ENCODE measurements at places on chromosomes 11 and 22. TPM values are rescaled to one million over a fixed set of nuclear protein-coding genes. Genes with fewer than 3 reads are reported as not detected.

DNA sequence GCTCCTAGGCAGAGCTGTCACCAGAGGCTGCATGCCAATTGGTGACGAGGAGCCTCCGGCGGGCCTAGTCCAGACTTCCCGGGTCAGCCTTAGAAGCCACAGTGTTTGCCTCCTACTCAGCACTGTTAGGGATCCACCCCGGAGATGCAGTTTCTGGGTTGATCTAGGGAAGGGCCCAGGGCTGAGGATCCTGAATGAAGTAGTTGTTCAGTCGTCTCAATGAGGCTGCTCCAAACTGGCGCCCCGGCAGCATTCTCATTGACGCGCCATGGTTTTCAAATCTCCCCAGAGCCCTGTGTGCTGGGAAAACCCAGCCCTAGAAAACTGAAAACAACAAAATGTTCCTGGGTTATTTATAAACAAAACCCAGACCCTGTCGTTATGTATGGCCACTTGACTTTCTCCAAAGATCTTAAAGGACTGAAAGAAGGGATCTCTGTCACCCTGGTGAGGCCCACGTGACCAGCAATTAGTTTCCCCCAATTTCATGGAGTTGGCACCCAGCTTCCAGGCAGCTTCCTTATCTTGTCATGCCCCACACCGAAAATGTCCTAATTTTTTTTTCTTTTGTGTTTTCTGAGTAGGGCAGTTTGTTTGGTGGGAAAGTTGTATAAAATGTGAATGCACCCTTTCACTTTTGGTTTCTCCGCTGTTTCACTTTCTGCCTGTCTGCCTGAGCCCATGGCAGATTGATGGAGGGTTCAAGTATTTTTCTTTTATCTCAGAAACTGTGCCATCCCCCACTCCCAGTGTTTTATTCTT lies 2.0 kb upstream of the EHD1 start:
- no peak for DNase-seq
- H3K4me3 ChIP-seq: no peak overlapping the region
- H3K27ac ChIP-seq: no peak overlapping the region

DNA sequence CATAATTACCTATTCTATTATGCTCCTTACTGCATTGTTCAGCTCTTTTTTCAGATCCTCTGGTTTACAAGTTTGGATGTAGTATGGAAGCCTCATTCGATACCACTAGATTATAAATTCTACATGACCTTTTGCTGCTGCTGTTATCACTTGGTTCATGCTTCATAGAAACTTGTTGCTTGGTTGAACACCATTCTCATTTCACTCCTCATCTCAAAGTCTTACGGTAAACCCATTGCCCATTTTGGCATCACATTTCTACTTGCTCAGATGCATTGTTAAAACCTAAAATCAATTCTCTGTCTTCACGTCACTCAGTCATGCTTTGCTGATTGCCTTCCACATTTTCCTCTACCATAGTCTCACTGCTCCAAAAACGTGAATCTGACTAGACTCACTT lies 155.5 kb upstream of the DDI1 start:
- H3K4me3 ChIP-seq: no peak overlapping the region
- H3K4me1 ChIP-seq: no peaks in the 10 kb centered on the region
- H3K27me3 ChIP-seq: no peaks in the 10 kb centered on the region
- no peak overlapping the region for H3K27ac ChIP-seq

The KDM4F gene
- not detected for total RNA-seq

DNA sequence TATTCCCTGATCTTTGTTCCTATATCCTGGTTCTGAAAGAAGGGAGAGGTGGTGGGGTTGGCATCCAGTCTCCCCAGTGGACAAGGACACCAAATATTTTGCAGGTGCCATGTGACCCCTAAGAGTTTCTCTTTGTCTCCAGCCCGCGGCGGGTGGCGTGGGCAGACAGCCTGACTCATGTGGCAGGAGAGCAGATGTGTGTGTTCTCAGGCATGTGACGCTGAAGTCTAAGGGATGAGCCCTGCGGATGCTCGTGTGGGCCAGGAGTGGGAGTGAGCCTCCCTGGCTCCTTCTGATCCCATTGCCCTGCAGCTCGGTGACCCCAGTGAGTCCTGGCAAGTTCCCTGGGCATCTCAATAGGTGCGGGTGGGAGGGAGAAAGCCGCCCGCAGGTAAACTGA lies 94.8 kb upstream of the TBCEL start:
- H3K4me1 ChIP-seq: peaks cover 7% of the 10 kb centered on the region
- no peak for DNase-seq
- H3K27ac ChIP-seq: no peak overlapping the region
- H3K4me3 ChIP-seq: no peak overlapping the region

The KCNJ1 gene
- 0.41 TPM for total RNA-seq

The PNPLA5 gene
- total RNA-seq: 0.11 TPM

- no peak for DNase-seq
- H3K4me1 ChIP-seq: peaks cover 24% of the 10 kb centered on the region
- H3K27ac ChIP-seq: no peak overlapping the region
- H3K36me3 ChIP-seq: no peaks in the 10 kb centered on the region
- no peak overlapping the region for H3K4me3 ChIP-seq
Observed at GRCh38 chr11:122852074-122852795, 13.9 kb downstream of the CRTAM start.

The IRAG1 gene
- 5.9 TPM for total RNA-seq

- H3K4me3 ChIP-seq: no peak overlapping the region
- no peaks in the 10 kb centered on the region for H3K36me3 ChIP-seq
- no peaks in the 10 kb centered on the region for H3K4me1 ChIP-seq
- H3K27ac ChIP-seq: no peak overlapping the region
Observed at GRCh38 chr22:46678785-46679700, 58.9 kb downstream of the GRAMD4 start.

DNA sequence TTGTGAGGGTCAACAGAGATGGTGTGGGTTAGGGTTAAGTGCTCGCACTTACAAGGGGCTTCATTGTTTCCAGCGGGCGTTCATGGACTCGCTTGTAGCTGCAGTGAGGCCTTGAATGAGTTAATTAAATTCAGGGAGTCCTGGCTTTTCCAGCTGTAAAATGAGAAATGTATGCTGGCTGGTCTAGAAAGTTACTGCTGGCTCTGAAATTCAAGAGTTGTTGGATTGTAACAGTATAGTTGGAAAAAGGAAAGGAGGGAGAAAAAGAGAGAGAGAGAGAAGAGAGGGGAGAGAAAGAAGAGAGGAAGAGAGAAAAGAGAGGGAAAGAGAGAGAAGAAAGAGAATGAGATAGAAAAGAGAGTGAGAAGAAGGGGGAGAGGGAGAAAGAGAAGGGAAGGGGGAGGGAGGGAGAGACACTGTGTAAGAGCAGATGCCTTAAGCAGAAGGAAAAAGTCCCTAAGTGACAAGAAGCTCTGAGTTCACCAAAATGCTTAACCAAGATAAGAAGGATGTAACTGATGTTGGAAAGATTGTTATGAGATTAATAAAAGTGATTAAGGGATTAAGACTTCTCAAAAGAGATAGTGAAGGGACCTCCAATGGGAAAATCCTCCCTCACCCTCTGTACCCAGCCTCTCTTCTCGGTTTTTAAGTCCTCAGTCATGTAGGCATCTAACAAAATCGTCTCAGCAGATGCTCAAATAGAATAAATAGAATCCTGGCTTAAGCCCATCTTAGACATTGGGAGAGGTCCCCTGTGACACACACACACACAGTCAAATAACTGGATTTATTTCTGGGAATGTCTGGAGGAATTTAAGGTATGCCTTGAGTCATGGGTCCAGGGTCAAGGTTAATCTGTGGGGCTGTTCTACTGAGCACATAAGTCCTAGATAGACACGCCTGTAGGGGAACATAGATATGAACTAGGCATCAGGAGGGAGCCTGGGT lies 477.9 kb downstream of the MIAT start:
- H3K36me3 ChIP-seq: no peaks in the 10 kb centered on the region
- H3K4me3 ChIP-seq: no peak overlapping the region
- DNase-seq: no peak
- H3K4me1 ChIP-seq: peaks cover 35% of the 10 kb centered on the region
- H3K27me3 ChIP-seq: no peaks in the 10 kb centered on the region

DNA sequence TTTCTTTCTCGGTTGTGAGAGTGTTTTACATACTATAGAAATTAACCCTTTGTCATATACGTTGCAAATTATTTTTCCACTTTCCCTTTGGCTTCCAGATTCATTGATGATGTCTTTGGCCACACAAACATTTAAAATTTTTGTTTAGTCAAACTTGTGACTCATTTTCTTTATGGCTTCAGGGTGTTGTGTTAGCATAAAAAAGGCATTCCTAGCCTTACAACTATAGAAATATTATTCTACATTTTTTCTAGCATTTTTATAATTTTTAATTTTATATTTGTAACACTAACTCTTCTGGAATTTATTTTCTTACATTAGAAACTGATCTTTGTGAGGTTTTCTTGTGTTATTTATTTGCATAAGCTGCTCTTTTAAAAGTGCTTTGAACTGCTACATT lies 12.1 kb downstream of the GRIA4 start:
- H3K27me3 ChIP-seq: no peaks in the 10 kb centered on the region
- no peaks in the 10 kb centered on the region for H3K36me3 ChIP-seq
- no peak overlapping the region for H3K27ac ChIP-seq

The ACRV1 gene
- total RNA-seq: 0.47 TPM

GRCh38 chr11:67382276-67383136 lies 9.1 kb upstream of the CLCF1 start:
- H3K36me3 ChIP-seq: no peaks in the 10 kb centered on the region

DNA sequence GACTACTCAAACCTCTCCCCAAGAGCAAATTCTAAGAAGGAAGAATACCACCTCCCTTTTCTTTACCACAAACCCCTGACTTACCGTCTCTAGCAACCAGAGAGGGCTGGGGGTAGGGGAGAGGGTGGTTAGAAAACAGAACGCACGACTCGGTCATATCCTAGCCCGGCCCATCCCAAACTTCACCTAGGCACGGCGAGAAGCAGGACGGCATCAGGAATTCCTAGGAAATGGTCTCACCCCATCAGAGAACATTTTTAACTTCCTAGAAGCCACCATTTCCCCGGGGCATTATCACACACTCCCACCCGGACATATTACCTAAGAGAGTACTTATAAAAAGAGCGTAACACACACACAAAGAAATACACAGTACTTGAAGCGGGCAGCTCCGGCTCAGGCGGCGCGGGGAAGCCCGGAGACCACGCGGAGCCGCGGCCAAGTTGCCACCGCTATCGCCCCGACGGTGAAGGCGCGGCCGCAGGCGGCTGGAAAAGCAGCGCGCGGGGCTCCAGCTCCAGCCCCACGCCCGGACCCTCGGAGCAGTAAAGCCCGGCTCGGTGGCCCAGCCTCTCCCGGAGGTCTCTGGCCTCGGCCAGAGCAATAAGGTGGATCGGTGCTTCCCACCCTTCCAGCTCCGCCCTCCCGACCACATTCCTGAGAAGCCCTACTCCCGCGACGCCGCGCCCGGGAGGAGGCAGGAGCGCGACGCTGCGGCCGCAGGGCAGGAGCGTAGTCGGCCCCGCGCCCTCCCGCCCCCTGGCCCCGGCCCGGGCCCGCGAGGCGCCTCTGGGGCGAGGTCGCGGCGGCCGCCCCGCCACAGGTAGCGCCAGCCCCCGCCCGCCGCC lies 878 bp downstream of the RRAS2 start:
- DNase-seq: peak; percentile 93
- no peaks in the 10 kb centered on the region for H3K36me3 ChIP-seq
- peaks cover 12% of the 10 kb centered on the region for H3K4me1 ChIP-seq
- H3K27me3 ChIP-seq: peaks cover 6% of the 10 kb centered on the region

- H3K4me1 ChIP-seq: peaks cover 2% of the 10 kb centered on the region
- no peak overlapping the region for H3K4me3 ChIP-seq
- no peak for DNase-seq
- no peaks in the 10 kb centered on the region for H3K27me3 ChIP-seq
Observed at GRCh38 chr11:17394743-17395390, 6.4 kb upstream of the KCNJ11 start.

DNA sequence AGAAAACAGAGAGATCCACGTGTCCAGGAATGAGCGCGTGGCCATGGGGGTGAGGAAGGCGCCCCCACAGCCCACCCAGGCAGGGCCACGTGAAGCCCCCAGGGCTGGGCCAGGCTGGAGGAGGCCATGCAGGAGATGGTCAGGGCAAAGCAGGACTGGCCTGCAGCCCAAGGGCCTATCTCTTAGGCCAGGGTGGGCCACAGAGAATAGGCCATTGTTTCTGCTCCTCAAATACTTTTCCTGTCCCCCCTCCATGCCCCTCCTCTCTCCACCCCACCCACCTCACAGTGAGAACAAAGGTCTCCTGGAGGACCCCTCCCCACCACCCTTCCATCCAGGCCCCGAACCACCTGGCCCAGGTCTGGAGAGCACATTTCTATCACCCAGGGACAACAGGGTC lies 8.3 kb upstream of the CDC42EP1 start:
- DNase-seq: peak; percentile 56
- H3K4me3 ChIP-seq: no peak overlapping the region
- no peaks in the 10 kb centered on the region for H3K36me3 ChIP-seq
- peaks cover 47% of the 10 kb centered on the region for H3K4me1 ChIP-seq
- H3K27ac ChIP-seq: peak overlapping the region; percentile 6
- no peaks in the 10 kb centered on the region for H3K27me3 ChIP-seq

The CST6 gene
- 0.50 TPM for total RNA-seq

- no peaks in the 10 kb centered on the region for H3K27me3 ChIP-seq
- no peak overlapping the region for H3K4me3 ChIP-seq
- DNase-seq: no peak
- H3K36me3 ChIP-seq: no peaks in the 10 kb centered on the region
- H3K27ac ChIP-seq: no peak overlapping the region
- H3K4me1 ChIP-seq: no peaks in the 10 kb centered on the region
Observed at GRCh38 chr11:76623171-76623883, 47.2 kb downstream of the LRRC32 start.

The CDC42EP2 gene
- total RNA-seq: 0.87 TPM

DNA sequence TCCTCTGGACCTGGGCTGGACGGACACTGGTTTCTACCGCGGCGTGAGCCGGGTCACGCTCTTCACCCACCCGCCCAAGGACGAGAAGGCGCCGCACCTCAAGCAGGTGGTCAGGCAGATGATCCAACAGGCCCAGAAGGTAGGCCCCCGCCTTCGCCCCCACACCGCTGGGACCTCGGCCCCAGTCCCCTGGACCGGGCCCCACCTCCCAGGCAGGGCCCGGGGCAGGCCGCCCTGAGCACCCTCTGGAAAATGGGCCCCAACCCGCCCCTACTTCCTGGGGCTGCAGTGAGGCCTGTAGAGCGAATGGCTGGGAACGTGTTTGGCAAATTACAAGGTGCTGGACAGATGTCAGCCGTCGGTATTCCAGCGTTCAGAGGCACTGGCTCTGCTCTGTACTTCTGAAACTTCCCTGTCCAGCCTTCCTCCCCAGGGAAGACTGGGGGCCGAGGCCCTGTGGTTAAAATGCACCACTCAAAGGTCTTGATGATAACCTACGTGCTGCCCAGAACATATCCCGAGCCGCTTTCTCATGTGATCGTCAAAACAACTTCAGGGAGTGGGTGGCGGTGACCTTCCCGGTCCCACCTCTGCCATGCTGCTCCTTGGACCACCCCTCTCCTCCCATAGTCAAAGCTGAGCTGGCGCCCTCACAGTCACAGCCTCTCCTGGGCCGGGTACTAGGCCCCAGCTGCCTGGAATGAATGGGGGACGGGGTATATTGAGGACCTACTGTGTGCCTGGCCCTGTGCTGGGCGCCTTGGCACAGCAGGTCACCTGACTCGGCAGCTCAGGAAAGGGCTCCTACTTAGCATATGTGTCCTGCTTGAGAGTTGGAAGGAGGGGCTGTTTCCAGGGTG lies 869 bp downstream of the FAM83F start:
- H3K4me1 ChIP-seq: peaks cover 34% of the 10 kb centered on the region
- H3K4me3 ChIP-seq: peak overlapping the region; percentile 17
- no peak for DNase-seq

Data from neural progenitor cell (in vitro differentiated cells).